ENCODE measurements at places on chromosomes 1 and 21. TPM values are rescaled to one million over a fixed set of nuclear protein-coding genes. Genes with fewer than 3 reads are reported as not detected.

GRCh38 chr1:167716000-167716271 lies 5.8 kb upstream of the MPZL1 start:
- DNase-seq = no peak

LYPD8 gene
- total RNA-seq = not detected

RGS8 gene
- not detected for total RNA-seq

B3GALT2 gene
- total RNA-seq = not detected

C1orf141 gene
- total RNA-seq = 0.25 TPM

DNA sequence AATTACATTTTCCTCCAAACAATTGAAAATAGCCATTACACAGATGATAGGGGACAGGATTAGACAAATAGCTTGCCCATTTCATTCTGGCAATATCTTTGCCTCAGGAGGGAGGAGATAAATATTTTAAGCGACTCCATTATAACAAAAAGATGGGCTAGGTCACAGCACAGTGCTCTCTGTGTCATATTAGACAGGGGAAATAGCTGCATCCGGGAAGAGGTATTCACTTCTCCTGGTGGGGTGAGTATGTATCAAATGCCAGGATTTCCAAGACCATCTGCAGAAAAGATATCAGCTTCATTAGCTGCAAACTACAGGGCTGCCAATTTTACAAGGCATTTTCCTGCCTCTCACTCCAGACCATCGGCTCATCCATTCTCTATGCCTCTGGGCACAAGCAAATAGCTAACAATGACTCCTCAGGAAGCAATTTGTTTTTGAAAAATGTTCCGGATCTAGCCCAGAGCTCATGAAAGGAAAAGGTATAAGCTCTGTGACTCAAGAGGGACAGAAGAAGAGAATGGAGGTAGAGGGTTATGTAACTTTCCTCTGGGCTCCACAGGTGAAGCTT lies 41.9 kb upstream of the ANGPTL7 start:
- DNase-seq = no peak

- no peak for DNase-seq
Measured at GRCh38 chr1:242239398-242239797, 240.5 kb upstream of the MAP1LC3C start.

- DNase-seq = no peak
Measured at GRCh38 chr21:46650476-46651098, 15.1 kb downstream of the PRMT2 start.

GRCh38 chr1:36667256-36667655 lies 184.5 kb upstream of the CSF3R start:
- no peak for DNase-seq

DNA sequence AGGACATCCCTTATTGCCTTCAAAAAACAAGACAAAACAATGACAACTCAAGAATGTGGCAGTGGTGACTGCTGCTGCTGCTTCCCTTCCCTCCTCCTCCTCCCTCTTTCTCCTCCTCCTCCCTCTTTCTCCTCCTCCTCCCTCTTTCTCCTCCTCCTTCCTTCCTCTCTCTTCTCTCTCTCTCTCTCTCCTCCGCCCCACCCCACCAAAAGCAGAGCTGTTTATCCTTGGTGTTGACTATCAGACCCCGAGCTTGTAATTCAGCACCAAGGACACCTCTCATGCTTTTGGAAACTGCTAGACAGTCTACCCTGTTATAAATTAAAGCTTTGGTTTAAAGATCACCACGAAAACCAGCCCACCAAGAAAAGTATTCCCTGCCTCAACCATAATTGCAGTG lies 72.4 kb upstream of the IFNAR2 start:
- no peak for DNase-seq

TRIM67 gene
- total RNA-seq = not detected

DNA sequence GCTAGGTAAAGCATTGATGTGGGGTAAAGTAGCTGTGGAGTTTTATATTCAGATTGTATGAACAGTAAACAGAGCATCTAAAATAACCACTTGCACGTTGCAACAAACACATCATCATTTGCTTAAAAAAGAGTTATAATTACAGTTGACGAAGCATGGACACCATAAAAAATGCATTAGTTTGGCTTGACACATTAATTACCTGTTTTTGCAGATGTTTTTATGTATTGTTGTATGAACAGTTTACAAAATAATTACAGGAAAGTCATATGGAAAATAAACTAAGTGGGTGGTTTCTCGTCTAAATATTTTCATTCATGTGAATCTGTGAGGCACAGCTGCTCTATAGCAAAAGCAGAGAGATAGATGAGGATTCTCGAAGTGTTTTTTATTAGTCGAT lies 108.3 kb downstream of the RPS6KC1 start:
- DNase-seq = no peak

GRCh38 chr1:59295618-59296017 lies 1.3 kb upstream of the FGGY start:
- DNase-seq = no peak

DNA sequence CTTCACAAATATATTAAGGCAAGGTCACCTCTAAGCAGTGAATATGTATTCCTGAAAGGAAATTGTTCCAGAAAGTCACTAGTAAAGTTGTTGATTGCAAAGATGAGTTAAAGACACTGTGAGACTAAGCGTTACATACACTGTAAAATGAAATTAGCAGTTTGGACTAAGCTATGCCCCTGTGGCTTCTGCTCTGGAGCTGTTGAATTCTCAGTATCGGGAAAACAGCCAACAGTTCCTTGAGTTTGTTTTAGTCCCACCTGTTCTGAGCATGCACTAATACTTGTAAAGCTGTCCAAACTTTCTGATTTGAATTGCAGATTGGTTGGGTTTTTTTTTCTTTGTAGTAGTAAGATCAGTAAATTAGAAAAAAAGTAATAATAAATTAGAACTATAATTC lies 21.0 kb downstream of the ANGPTL1 start:
- no peak for DNase-seq

GRCh38 chr1:219699870-219700269 lies 87.0 kb upstream of the ZC3H11B start:
- no peak for DNase-seq

SYCP1 gene
- not detected for total RNA-seq

DNA sequence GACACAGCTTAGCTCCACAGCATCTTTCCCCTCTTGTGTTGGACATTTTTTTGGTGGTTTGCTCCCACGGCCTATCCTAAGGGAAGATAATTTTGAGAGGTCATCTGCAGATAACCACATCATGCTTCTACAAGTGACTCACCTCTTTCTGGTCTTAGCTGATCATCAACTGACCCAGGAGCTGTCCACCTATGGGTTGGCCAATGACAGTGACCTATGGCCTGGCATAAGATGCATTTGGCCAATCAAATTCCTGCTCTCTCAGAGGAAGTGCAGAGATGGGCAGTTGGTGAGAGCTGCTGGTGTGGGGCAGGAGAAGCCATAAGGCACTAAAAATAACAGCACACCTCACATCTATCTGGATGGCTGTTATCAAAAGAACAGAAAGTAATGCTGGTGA lies 100.0 kb upstream of the CLDN14 start:
- DNase-seq = no peak

OR2AK2 gene
- total RNA-seq = not detected

- DNase-seq = no peak
Measured at GRCh38 chr1:25217598-25218232, 14.6 kb downstream of the SYF2 start.

GRCh38 chr21:35075546-35075945 lies 26.4 kb upstream of the RUNX1 start:
- peak; percentile 61 for DNase-seq

AMY2A gene
- total RNA-seq = not detected

DNA sequence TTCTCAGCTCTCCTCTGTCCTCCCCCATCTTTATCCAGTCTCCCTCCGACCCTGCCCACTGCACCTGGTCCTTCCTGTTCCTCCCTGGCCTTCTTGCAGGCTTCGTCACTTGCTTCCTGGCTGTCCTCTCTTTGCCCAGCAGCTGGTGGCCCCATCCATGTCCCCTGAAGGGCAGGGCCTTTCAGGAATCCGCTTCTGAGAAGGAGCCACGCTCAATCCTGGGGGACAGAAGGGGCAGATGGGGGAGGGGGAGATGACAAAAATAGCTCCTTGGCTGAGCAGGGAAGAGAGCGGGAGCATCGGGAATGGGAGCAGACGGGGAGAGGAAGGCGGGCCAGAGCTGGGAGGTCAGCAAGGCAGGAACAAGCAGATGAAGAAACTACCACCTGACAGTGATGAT lies 40.7 kb downstream of the SLC30A1 start:
- no peak for DNase-seq

DNA sequence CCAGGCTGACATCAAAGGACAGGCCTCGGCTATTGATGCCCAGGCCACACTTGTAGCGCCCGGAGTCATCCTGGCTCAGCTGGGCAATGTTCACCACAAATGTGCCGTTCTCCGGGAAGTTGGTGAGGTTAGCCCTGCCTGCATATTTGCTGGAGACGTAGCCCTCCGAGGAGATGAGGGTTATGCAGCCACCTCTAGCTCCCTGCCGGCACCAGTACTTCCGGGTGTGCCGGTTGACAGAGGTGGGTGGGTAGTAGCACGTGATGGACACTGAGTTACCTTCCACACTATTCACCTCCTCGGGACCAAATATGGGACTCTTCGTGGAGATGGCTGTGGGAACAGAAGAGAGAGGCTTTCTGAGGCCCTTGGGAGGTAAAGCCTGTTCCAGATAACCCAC lies 7.1 kb downstream of the PIGR start:
- DNase-seq = no peak

ARHGEF2 gene
- total RNA-seq = 154 TPM

GRCh38 chr1:5991381-5992025 lies 722 bp downstream of the NPHP4 start:
- DNase-seq = peak; percentile 23

PDZK1 gene
- total RNA-seq = not detected

DNA sequence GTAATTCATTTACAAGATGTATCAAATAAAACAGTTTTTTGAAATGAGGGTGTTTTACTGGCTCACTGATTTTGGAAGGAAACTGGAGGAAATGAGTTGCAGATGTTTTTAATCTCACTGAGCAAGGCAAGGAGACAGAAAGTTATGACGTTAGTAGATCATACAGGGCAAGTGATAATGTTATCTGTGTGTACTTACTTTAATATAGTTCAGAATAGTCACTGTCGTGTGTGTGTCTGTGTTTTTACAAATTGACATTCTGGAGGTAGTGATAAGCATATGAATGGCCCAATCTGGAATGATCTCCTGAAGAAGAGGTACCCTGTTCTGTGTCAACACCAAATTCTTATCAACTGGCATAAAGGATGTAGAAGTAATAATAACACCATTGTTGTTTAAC lies 1.9 kb upstream of the GBP4 start:
- no peak for DNase-seq

ST7L gene
- 16.4 TPM for total RNA-seq

MACO1 gene
- 8.6 TPM for total RNA-seq

DNA sequence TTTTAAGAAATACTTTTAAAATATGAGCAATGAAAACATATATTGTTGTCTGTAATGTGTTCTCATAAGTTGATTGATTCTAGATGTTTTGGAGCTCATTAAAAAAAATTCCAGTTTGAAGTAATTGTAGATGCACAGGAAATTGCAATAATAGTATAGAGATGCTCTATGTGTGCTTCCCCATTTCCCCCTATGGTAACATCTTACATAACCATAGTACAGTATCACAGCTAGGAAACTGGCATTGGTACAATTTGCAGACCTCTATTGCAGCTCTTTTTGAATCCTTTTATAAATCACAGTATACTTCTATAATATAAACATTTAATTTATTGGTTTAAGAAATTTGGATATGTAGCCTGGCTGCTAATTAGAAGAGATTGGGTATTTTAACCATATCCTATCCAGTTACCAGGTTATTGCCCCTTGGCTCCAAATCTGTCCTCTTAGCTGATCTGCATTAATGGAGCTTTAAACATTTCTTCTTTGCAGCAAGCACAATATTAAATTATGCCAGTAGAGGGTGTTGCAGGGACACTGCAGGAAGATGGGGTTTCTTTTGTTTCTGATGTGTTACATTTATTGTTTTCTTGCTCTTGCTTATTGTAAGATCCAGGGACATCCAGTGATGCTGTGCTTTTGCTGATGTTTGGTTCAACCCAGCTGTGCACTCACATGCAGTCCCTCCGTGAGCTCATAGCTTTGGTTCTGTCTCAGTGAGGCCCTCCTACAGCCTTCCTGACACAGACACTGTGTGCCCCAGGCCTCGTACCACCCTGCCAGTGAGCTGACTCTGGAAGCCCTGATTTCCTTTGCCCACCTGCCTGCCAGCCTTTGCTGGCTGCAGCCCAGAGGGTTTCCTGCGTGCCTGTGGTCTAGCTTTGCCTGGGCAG lies 103.3 kb downstream of the RABGAP1L start:
- DNase-seq = peak; percentile 12

ZSWIM5 gene
- total RNA-seq = 0.26 TPM

PFDN2 gene
- 183 TPM for total RNA-seq

DNA sequence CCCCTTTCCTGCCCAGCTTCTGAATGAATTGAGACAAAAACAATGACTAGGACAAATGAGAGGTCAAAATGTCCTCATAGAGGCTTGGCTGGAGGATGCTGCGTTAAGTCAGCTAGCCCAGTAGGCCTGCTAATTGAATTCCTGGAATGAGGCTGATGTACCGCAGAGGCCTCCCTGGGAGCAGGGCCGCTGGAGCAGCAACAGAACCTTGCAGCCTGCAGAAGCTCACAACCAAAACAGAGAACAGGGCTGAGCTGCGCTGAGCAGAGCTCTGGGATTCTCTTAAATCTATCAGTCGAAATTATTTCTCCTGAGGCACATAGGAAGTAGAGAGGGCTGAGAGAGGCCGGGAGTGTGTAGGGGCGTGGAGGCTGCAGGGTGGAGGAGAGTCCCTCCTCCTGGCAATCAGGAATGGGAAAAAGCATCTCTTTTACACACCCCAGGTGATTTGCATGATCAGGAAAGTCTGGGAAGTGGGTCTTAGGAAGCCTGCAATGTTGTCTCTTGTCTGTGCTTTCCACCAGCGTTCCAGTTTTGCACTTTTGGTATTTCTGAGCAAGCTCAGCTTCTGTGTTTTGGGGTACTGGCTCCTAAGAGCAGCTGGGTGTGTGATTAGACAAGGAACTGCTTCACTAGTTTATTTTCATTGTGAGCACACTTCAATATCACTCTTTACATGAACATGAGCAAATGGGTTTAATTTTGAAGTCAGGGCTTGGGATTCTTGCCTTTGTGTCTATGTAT lies 66.5 kb downstream of the RYR2 start:
- DNase-seq = no peak

Data from activated naive CD4-positive, alpha-beta T cell treated with anti-CD3 and anti-CD28 coated beads for 36 hours (primary cell).